Kidney (tissue), 22 donors: ENCODE measurements at places on chromosomes 4 and X.

DNA sequence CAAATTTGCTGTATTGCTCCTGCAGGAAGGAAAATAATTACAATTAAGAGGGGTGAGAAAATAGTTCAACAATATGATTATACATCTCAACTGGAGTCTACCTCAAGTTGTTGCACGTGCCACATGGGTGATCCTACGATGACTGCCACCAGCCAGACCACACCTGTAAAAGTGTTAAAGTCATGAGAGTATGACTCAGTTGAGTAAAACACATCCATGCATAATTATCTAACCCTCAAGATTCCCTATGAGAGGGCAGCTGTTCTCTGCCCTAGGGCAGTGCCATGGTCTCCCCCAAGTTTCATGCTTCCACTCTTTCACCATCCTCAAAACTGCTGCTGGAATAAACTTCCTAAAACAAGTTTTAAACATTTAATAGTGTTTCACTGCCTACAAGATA, 44.1 kb downstream of the QRFPR start:
- H3K27ac ChIP-seq: no peak overlapping the region
- H3K27me3 ChIP-seq: no peaks in the 10 kb centered on the region
- H3K36me3 ChIP-seq: no peaks in the 10 kb centered on the region
- H3K4me3 ChIP-seq: no peak overlapping the region
- no peaks in the 10 kb centered on the region for H3K4me1 ChIP-seq

GRCh38 chrX:23980011-23980441, 47.0 kb downstream of the KLHL15 start:
- no peak overlapping the region for H3K4me3 ChIP-seq
- no peak for DNase-seq
- H3K27me3 ChIP-seq: peaks cover 12% of the 10 kb centered on the region
- H3K27ac ChIP-seq: no peak overlapping the region

DNA sequence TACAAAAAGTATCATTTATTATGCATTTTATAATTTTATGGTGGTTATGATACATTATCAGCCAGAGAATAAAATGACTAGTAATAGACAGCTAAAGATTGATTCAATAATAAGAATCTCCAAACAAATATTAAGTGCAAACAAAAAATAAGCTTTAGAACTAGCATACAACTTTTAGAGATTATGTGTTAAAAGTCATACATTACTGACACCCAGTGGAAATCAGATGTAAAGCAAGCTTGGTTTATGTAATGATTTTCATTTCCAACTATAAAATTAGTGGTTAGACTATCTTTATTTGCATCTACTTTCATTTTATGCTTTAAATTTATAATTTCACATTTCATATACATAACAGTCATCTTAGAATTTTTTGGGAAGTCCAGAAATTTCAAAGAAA, 57.7 kb downstream of the IL13RA2 start:
- no peaks in the 10 kb centered on the region for H3K27me3 ChIP-seq
- no peak overlapping the region for H3K4me3 ChIP-seq
- H3K27ac ChIP-seq: no peak overlapping the region
- H3K36me3 ChIP-seq: no peaks in the 10 kb centered on the region

GRCh38 chr4:141810712-141811375, 174.5 kb downstream of the IL15 start:
- H3K4me1 ChIP-seq: no peaks in the 10 kb centered on the region
- H3K27me3 ChIP-seq: no peaks in the 10 kb centered on the region
- no peaks in the 10 kb centered on the region for H3K36me3 ChIP-seq
- no peak overlapping the region for H3K4me3 ChIP-seq
- no peak for DNase-seq

- DNase-seq: no peak
- H3K4me3 ChIP-seq: no peak overlapping the region
- H3K27me3 ChIP-seq: no peaks in the 10 kb centered on the region
- no peaks in the 10 kb centered on the region for H3K4me1 ChIP-seq
- H3K36me3 ChIP-seq: no peaks in the 10 kb centered on the region
Measured at GRCh38 chr4:128957459-128957858, 135.9 kb downstream of the SCLT1 start.

DNA sequence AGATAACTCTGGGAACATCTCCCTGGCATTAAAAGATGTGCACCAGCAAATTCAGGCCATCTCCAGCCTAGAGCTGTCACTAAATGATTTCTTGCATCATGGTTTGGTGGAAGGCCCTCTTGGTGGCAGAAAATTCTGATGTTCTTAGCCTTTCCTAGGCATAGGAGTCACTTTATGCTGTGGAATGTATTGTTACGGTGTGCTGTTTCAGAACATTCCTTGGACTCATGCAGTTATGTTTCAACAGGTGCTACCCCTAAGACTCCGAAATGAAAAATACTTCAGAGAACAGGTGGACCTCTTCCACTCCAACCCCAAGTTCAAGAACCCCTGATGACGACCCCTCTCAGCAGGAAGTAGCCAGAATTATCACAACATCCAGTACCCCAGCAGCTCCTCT, 20.3 kb upstream of the PAPSS1 start:
- no peaks in the 10 kb centered on the region for H3K4me1 ChIP-seq
- H3K27me3 ChIP-seq: no peaks in the 10 kb centered on the region
- H3K27ac ChIP-seq: no peak overlapping the region
- peak; percentile 19 for DNase-seq
- H3K4me3 ChIP-seq: no peak overlapping the region
- H3K36me3 ChIP-seq: no peaks in the 10 kb centered on the region

- H3K4me3 ChIP-seq: no peak overlapping the region
- no peak overlapping the region for H3K27ac ChIP-seq
- H3K27me3 ChIP-seq: no peaks in the 10 kb centered on the region
- H3K36me3 ChIP-seq: no peaks in the 10 kb centered on the region
- no peaks in the 10 kb centered on the region for H3K4me1 ChIP-seq
Measured at GRCh38 chrX:67777148-67777547, 233.3 kb downstream of the AR start.

DNA sequence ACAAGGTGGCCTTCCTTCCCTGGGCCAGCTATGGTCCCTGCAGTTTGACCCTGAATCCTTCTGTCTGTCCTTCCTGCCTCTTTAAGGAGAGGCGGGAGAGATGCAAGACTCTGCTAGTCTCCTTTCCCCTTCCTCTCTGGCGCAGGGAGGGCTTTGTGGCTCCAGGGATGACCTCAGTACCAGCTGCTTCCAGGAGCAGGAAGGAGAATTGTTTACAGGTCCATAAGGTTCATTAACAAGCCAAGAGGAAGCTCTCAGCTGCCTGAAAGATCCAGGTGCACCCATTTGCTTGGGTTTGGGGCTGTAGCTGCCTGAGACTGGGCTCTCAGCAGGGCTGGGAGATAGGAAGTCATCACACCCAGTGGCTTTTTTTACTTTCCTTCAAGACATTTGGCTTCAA, 4.0 kb upstream of the FATE1 start:
- no peaks in the 10 kb centered on the region for H3K4me1 ChIP-seq
- DNase-seq: no peak
- H3K27ac ChIP-seq: no peak overlapping the region

DNA sequence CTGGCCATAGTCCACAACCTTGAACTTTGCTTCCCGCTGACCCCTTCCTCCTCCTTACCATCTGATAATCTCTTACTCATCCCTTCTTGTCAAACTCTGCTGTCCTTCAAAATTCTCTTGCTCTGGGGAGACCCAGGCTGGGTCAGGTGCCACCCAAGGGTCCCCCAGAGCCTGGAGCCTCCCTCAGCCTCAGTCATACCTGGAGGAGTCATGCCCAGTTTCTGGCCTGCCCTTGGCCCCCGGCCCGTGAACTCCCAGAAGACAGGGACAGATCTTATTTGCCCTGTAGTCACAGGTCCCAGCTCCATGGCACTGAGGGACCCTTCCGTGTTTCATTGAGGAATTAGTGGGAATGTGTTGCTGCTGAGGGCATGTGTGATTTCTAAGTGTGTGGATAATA, 4.7 kb upstream of the GPR78 start:
- H3K27ac ChIP-seq: no peak overlapping the region
- peaks cover 4% of the 10 kb centered on the region for H3K27me3 ChIP-seq
- H3K36me3 ChIP-seq: no peaks in the 10 kb centered on the region
- no peaks in the 10 kb centered on the region for H3K4me1 ChIP-seq
- H3K4me3 ChIP-seq: no peak overlapping the region
- no peak for DNase-seq

DNA sequence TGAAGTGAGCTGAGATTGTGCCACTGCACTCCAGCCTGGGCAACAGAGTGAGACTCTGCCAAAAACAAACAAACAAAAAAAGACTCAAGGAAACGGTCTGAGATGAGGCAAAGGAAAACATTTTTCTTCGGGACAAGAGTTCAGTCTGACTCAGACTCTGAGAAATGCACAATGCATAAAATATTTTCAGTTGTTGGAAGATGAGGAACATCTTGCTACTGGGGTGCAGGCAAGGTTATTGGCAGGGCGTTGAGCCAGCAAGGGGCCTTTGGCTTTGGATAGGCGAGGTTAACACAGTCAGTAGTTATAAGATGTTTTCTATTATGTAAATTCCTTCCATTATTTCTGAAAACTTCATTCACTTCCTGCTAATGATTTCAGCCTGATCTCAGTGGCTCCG, 96.1 kb upstream of the VCX start:
- H3K4me1 ChIP-seq: no peaks in the 10 kb centered on the region
- no peak for DNase-seq
- no peaks in the 10 kb centered on the region for H3K36me3 ChIP-seq
- H3K27me3 ChIP-seq: no peaks in the 10 kb centered on the region

DNA sequence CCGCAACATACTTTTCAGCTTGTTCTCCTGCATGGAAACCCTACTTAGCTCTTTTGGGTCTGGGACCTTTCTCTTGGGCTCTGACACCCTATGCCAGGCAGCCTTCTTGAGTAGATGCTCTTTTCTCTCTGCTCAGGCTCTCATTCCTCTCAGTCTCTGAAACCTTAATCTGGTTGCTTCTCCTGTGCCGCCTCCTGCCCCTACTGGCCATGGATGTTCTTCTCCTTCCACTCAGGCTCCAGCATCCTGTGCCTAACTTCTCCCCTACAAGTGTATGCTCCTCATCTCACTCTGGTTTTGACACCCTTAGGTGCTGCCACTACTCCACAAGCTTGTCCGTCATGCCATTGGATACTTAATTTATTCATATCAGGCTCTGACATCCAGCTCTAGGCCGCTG, 15.2 kb downstream of the BLTP1 start:
- no peak for DNase-seq
- no peaks in the 10 kb centered on the region for H3K4me1 ChIP-seq
- H3K27ac ChIP-seq: no peak overlapping the region
- H3K27me3 ChIP-seq: no peaks in the 10 kb centered on the region
